Endothelial cell of coronary artery (primary cell): ENCODE measurements at places on chromosomes 13 and 19. TPM values are rescaled to one million over a fixed set of nuclear protein-coding genes. Genes with fewer than 3 reads are reported as not detected.

The ZNF534 gene
- not detected in 2 replicates for total RNA-seq

The RCBTB2 gene
- total RNA-seq: 7.5 and 8.2 TPM in 2 replicates

The PSMC4 gene
- 95.3 and 116 TPM in 2 replicates for total RNA-seq

The ADGRE2 gene
- not detected in 2 replicates for total RNA-seq

The RXFP2 gene
- total RNA-seq: not detected in 2 replicates

The RFPL4A gene
- total RNA-seq: 0.36 TPM in 1 of 2 replicates, not detected in the other

The ZNF221 gene
- 4.4 and 7.7 TPM in 2 replicates for total RNA-seq

The SIGLEC5 gene
- not detected in 2 replicates for total RNA-seq

The SYNE4 gene
- total RNA-seq: not detected in 2 replicates

The HAUS8 gene
- 3.4 and 4.0 TPM in 2 replicates for total RNA-seq

The RDH13 gene
- total RNA-seq: 8.8 and 12.7 TPM in 2 replicates

The COL4A1 gene
- total RNA-seq: 564 and 1,049 TPM in 2 replicates

The ZNF560 gene
- total RNA-seq: under 0.01 and 0.47 TPM in 2 replicates

The COX7A1 gene
- total RNA-seq: 4.4 and 15.4 TPM in 2 replicates

The POGLUT2 gene
- total RNA-seq: 16.6 and 21.2 TPM in 2 replicates

The NAPSA gene
- total RNA-seq: 0.09 TPM in 1 of 2 replicates, not detected in the other

The GNG7 gene
- 0.18 and 0.28 TPM in 2 replicates for total RNA-seq

The ZNF490 gene
- total RNA-seq: 5.5 and 7.1 TPM in 2 replicates

The NPHS1 gene
- not detected in 2 replicates for total RNA-seq

The RGS9BP gene
- total RNA-seq: 0.18 and 0.47 TPM in 2 replicates

The KIR3DL1 gene
- total RNA-seq: not detected in 2 replicates

The SIGLECL1 gene
- total RNA-seq: not detected in 2 replicates

The SKA3 gene
- total RNA-seq: 3.9 and 4.6 TPM in 2 replicates

The RFPL4AL1 gene
- not detected in 2 replicates for total RNA-seq

The TGDS gene
- total RNA-seq: 9.9 and 11.3 TPM in 2 replicates

The TEKTIP1 gene
- total RNA-seq: not detected in 2 replicates

The FAAP24 gene
- total RNA-seq: 2.1 and 2.9 TPM in 2 replicates

The RAVER1 gene
- 9.0 and 11.7 TPM in 2 replicates for total RNA-seq

The SLC10A2 gene
- total RNA-seq: not detected in 2 replicates

The CNFN gene
- total RNA-seq: not detected in 2 replicates

The SLAIN1 gene
- 0.56 and 1.3 TPM in 2 replicates for total RNA-seq

The SF3A2 gene
- 43.4 and 52.5 TPM in 2 replicates for total RNA-seq

The MCEMP1 gene
- total RNA-seq: not detected in 2 replicates

The ZNF554 gene
- total RNA-seq: 2.3 and 2.9 TPM in 2 replicates

The C3 gene
- 0.09 TPM in 2 replicates for total RNA-seq

The PDX1 gene
- not detected in 2 replicates for total RNA-seq

The WTIP gene
- total RNA-seq: 37.2 and 43.2 TPM in 2 replicates

The CABP5 gene
- total RNA-seq: not detected in 2 replicates

The ZNF682 gene
- total RNA-seq: 0.54 and 2.0 TPM in 2 replicates

The ZNF726 gene
- total RNA-seq: 1.3 TPM in 2 replicates

The CEBPA gene
- 0.09 and 0.18 TPM in 2 replicates for total RNA-seq

The KCNJ14 gene
- total RNA-seq: 0.36 and 0.75 TPM in 2 replicates

The DACT3 gene
- 0.19 and 0.27 TPM in 2 replicates for total RNA-seq

The SPTBN4 gene
- total RNA-seq: 0.09 and 0.28 TPM in 2 replicates
